ENCODE measurements at places on chromosomes 5 and 9.

GRCh38 chr5:159441441-159441840, 111.2 kb upstream of the IL12B start:
- DNase-seq, result no peak

- DNase-seq, result no peak
These were observed 958 bp upstream of the HSPA5 start for GRCh38 chr9:125241863-125242739.

GRCh38 chr5:133685402-133686018, 73.2 kb upstream of the FSTL4 start:
- DNase-seq, result no peak

- no peak for DNase-seq
These were observed 336.7 kb downstream of the CCDC171 start for GRCh38 chr9:15889555-15889954.

GRCh38 chr5:178145965-178146820, 7.5 kb downstream of the NHP2 start:
- DNase-seq, result no peak

DNA sequence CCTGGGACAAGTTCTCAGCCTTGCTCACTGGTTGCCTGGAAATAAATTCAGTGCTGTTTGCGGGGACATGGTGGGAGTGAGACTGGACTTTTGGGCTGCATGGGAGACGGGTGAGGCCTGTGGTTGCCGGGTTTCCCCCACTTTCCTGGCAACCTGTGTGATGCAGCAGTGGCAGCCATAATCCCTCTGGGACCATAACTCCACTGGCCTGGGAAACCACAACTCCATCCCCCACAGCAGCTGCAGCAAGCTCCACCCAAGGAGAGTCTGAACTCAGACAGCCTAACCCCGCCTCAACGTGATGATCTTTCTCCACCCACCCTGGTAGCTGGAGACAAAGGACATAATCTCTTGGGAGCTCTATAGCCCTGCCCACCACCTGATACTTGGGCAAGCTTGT, 349.9 kb downstream of the PIK3R1 start:
- DNase-seq, result no peak

DNA sequence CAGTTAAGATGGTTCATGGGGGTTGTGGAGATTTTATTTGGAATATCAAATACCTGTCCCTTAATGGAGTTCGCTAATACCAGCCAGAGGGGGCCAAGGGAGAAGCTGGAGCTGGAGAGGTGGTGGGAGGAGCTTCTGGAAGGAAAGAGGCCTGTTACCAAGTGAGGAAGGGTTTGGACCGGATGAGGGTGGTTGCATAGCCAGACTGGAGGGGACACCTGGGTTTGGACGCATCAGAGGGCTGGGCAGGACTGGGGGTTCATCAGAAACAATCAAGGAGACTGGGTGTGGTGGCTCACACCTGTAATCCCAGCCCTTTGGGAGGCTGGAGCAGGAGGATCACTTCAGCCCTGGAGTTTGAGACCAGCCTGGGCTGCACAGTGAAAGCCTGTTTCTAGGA, 111.8 kb upstream of the IER5L start:
- DNase-seq, result no peak

Measured in globus pallidus (tissue), 1 donor.